ENCODE measurements at places on chromosomes 7 and 10.

DNA sequence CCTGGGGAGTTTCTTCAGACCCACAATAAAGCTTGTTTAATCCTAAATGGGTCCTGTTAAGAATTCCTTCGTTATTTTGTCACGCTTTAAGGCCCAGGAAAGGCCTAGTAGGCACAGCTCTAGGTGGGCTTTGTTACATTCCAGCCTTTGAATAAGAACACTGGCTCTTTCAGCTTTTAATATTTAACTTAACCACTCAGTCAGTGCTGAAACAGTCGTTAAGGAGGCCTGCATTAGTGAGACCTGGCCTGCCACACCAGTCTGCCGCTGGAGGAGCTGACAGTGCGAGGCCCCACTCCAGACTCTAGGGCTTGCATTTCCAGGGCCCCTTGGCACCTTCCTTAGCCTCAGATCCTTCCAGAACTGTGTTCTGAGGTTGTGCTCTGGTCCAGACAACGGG, 351.4 kb downstream of the GLRX3 start:
- no peak for DNase-seq

GRCh38 chr7:35415411-35415822, 161.5 kb upstream of the TBX20 start:
- no peak for DNase-seq

- DNase-seq = no peak
Measured at GRCh38 chr10:27947540-27947939, 51.3 kb downstream of the ODAD2 start.

- no peak for DNase-seq
Measured at GRCh38 chr10:12501324-12501723, 152.0 kb downstream of the CAMK1D start.

DNA sequence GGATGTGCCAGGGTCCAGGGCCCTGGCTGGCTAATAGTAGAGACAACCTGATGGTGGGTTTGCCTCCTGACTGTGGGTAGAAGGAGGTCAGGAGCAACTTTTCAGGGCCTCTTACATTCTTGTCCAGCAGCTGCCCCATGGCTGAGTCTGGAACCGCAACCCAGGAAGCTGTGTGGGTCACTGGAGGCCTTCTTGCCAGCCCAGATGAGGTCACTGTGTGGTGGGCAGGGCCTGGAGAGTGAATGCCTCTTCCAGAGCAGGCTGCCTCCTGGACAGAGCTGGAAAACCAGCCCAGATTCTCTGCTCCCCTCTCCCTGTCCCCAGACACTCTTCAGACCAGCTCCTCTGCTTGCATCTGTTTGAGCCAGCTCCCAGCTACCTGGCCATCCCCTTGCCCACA, 43.5 kb upstream of the LEP start:
- no peak for DNase-seq

DNA sequence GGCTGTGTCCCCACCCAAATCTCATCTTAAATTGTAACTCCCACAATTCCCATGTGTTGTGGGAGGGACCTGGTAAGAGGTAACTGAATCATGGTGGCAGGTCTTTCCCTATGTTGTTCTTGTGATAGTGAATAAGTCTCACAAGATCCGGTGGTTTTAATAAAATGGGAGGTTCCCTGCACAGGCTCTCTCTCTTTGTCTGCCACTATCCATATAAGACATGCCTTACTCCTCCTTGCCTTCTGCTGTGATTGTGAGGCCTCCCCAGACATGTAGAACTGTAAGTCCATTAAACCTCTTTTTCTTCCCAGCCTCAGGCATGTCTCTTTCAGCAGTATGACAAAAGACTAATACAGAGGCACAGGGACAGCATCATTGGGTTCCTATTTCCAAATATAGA, 381.2 kb downstream of the SFMBT2 start:
- DNase-seq = no peak

DNA sequence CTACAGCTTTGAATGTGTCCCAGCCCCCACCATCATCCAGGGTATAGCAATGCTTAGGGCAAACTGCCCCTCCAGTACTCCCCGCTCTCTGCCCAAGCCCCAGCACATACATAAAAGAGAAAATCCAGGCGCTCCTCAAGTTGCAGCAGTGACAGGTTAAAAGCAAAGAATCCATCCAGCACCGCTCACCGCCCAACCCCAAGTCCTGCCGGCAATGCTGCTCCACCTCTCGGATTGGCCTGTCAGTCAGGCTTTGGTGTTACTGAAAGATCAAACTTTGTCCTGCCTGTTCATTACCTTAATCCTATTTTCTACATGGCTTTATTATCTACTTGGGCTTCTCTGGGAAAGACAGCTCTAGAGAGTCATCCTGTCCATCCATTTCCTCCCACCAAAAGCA, 31.9 kb downstream of the DPCD start:
- DNase-seq = no peak

DNA sequence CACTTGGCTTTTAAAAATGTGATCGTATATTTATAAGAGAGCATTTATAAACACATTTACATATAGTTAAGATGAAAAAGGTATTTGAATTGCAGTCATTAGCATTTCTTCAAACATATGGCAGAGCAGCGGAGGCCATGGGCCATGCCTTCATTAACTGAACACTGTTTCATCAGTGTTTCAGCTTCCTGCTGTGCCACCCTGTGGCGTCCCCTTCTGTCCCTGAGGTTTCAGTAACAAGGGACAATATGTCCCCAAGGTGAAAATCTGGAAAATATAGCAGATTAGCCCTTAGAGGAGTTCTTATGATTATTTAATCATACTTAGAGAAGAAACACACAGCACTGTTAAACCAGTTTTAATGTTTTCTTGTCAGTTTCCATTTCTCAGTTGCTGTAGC, 577.8 kb downstream of the ETV1 start:
- DNase-seq = no peak
